ENCODE measurements at places on chromosomes 3 and 15.

- DNase-seq: no peak
These were observed 28.5 kb downstream of the KLHDC8B start for GRCh38 chr3:49199900-49200281.

- DNase-seq: no peak
These were observed 25.3 kb downstream of the CHD2 start for GRCh38 chr15:92925454-92925853.

DNA sequence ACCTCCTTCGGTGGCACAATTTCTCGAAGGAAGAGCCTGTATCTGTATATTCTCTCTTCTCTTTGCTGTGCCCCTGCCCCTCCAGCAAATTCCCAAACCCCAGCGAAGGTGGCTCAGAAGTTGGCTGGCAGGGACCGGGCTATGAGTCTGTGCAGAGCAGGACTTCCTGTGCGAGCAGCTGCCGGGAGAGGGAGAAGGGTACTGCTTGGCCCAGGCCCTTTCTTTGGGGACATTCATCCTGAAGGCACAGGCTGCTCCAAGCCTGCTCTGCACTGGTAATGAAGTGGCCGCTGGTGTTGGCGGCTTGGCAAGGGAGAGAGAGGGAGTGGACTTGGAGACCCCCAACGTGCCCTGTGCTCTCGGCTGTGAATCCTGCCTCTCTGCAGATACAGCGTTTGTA lies 1.5 kb downstream of the SLC6A11 start:
- DNase-seq: no peak

GRCh38 chr15:35909414-35909813 lies 363.4 kb upstream of the DPH6 start:
- no peak for DNase-seq

DNA sequence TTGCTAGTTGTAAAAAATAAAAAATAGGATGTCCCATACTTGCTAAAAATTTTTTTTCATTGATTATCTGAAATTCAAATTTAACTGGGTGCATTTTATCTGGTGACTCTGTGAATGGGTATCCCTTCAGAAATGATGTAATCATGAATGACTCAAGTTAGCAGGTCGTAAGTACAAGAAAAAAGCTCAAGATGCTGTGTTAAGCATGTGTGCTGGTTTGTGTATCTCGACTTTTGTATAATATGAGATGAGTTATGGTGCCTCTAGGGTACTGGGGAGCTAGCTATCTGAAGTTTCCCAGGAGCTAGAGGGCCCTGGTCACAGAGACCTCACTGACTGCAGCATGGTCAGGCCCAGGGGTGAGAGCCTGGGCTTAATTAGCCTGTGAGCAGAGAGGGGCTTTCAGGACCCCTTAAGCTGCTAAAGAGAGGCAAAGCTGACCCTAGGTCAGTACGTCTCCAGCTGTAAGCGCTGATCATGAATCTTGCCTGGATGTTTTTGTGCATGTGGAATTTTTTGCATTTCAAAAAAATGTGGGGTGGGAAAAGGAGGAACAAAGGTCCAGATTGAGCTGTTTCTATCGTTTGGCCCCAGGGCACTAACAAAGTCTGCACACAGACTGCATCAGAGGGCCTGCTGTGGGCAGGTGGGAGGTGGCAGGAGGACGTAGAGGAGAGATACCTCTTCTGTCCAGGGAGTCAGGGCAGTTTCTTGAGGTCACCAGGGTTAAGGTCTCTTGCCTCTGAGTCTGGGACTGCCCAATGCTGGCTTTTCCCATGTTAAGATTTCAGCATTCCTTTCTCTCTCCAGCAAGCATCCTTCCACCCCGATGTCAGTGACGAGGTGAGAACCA lies 233.2 kb upstream of the TPM1 start:
- no peak for DNase-seq

GRCh38 chr15:74333662-74334061 lies 33.8 kb downstream of the CYP11A1 start:
- no peak for DNase-seq

DNA sequence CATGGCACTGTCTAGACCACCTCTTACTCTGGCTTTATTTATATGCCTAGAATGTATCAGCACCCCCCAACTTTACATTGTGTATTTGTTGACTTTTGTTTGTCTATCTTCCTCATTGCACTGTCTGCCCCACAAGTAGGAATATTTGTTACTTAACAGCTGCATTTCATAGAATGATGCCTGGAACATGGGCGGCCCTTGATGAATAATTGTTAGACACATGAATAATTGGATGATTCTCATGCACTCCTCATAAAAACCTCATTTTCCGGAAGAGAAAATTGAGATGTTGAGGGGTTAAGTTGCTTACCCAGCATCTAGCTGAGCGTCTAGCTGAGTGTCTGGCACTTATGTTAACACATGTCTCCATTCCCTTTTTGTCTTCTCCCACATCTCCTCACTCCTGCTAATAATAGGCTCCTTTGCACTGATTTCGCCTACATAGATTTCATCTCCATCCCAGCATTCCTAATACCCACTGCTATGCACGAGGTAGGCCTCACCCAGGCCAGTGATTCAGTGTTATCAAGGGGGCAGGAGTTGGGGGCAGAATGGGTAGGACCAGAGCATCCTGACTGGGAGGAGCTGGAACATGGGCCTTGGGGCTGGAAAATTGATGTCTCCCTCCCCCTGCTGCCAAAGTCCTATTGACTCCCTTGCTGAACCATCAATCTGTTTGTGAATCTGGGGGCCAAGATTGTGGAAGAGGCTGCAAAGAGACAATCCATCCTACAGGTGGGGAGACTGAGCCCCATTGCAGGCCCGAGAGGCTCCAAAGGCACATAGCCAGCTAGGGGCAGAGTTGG lies 7.8 kb upstream of the WNT7A start:
- DNase-seq: no peak

- DNase-seq: no peak
These were observed 57.3 kb upstream of the OSTN start for GRCh38 chr3:191141728-191142127.

- DNase-seq: no peak
These were observed 292.4 kb downstream of the CNTN4 start for GRCh38 chr3:2390926-2391532.

- DNase-seq: no peak
These were observed 1135.7 kb downstream of the IGSF11 start for GRCh38 chr3:117898722-117899522.

DNA sequence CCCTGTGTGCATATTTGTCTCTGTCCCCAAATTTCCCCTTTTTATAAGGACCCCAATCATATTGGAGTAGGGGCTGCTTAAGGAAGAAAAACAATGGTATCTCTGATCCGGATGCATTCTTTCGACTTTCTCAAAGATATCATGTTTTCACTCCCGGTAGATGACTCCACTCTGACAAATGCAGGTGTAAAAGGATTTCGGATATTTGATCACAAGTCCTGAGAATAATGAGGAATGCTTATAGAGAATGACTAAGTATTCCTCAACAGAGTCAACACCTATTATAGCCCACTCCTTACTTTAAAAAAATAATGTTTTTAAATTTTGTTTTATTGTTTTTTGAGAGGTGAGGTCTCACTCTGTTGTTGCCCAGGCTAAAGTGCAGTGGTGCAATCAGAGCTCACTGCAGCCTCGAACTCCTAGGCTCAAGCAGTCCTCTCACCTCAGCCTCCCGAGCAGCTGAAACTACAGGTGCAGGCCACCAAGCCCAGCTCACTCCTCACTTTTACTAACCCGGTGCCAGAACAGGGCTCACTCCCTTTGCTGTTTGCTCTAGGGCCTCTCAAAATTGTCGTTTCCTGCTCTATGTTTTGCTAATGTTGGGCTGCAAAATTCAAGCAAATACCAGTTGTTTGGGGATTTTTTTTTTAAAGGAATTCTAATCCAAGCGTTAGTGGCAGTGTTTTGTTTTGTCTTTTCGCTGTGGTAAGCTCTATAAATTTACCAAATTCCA lies 24.6 kb downstream of the COL8A1 start:
- no peak for DNase-seq

DNA sequence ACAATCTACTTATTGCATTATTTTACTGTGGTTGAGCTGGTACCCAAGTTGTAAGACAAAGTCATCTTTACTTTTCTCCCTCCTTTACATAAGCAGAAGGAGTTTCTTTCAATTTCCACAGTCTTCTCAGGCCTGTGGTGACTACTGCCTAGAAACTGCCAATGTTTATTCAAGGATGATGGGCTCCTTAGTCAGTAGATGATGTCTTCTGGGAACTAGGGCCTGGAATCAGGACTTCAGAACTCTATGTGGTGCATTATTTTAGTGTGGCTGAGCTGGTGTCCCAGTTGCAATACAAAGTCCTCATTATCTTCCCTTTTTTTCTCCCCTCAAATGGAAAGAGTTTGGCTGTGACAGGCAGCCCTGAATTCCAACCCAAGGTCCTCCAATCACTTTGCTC lies 1762.5 kb downstream of the SI start:
- no peak for DNase-seq

- no peak for DNase-seq
These were observed 507 bp upstream of the GOLIM4 start for GRCh38 chr3:168096210-168096652.

DNA sequence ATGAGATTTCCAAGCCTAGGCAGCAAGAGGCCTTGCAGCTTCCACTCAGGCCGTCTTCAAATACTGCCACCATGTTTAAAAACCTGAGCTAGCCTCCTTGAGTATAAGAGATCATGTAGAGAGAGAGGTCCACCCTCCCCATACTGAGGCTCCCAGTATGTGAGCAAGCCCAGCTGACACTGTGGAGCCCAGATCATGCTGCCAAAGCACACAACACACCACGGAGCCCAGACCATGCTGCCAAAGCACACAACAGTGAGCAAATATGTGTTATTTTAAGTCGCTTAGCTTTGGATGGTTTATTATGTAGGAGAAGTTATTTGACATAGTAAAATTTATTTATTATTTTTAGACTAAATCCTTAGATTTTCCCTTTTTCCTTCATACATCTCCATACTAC lies 333.7 kb downstream of the CTNNB1 start:
- DNase-seq: no peak

- DNase-seq: no peak
These were observed 123.8 kb upstream of the PHLDB2 start for GRCh38 chr3:111735243-111735758.

GRCh38 chr3:171970301-171970788 lies 69.0 kb upstream of the FNDC3B start:
- no peak for DNase-seq

- DNase-seq: no peak
These were observed 218.7 kb upstream of the CHRNA7 start for GRCh38 chr15:31811641-31812040.

DNA sequence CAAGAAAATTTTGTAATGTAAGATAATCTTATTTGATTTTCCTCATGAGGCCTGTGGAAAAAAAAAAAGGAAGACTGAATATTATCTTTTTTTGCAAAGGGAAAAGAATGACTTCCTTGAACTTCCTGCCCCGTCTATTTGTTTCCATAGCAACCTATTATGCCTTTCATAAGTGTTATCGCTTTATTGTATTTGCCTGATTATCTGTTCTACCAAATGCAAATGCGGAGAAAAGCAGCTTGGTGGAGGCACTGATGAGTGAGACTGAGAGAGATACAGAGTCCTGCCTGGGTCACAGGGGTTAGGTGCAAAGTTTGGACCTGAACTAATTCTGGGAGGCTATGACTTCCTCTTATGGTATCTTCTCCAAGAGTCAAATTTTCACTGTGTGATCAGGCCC lies 334.0 kb upstream of the KCNMB2 start:
- DNase-seq: no peak

DNA sequence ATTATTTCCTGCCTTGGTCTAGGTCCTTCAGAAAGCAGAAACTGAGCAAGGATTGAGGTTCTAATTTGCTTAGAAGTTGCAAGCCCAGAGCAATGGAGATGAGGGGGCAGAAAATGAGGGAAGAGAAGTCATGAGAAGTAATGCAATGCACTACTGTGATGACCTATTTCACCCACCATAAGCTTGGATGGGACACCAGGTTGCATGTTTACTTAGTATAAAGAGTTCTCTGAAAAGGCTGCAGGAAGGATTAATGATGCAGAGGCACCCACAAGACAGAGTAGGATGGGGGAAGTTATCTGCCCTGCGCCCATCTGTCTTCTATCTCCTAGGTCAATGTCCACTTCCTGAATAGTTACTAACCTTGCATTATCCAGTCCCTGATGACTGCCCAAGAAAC lies 84.8 kb upstream of the SNRK start:
- no peak for DNase-seq

DNA sequence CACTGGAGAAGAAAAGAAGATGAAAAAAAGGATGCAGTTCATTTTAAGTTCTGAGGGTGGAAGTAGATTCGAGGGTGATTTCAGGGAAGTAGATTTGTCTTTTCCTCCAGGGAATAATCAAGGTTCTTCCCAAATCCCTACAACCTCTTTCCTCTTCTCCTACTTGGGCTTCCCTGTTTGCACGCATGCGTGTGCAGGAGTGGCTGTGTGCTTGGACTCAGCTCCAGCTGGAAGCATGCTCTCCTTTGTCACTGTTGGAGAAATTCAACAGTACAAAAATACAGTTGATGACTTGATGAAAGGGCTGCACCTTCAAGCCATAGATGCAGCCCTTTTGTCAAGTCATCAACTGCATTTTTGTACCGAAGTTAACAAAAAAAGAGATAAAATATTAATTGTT lies 3.8 kb downstream of the OR5K2 start:
- DNase-seq: no peak

DNA sequence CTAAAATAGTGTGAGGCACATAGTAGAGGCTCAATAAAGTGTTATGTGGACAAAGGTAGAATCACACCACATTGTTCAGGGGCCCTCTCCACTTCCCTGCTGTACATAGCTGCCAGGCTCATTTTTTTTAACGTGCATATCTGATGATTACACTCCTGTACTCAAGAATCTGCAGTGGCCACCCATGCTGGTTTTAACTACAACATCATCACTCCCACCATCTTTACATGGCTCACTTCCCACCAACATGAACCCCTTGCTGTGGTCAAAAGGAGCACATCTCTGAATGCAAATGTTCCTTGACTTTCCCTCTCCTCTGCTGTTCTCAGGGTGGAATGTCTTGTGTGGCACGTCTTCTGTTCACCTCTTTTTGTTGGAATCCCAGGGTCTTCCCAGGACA lies 76.7 kb downstream of the FEM1B start:
- no peak for DNase-seq

- DNase-seq: no peak
These were observed 250.6 kb upstream of the CMC1 start for GRCh38 chr3:27990837-27991236.

- no peak for DNase-seq
These were observed 85.1 kb downstream of the ZBTB20 start for GRCh38 chr3:115062009-115062408.
